ENCODE measurements at places on chromosomes 4 and X.

GRCh38 chr4:23855912-23856605 lies 33.8 kb downstream of the PPARGC1A start:
- DNase-seq: no peak

- DNase-seq: no peak
Observed at GRCh38 chrX:68179355-68179754, 253.9 kb downstream of the OPHN1 start.

- DNase-seq: no peak
Observed at GRCh38 chrX:23436875-23437274, 102.2 kb downstream of the PTCHD1 start.

DNA sequence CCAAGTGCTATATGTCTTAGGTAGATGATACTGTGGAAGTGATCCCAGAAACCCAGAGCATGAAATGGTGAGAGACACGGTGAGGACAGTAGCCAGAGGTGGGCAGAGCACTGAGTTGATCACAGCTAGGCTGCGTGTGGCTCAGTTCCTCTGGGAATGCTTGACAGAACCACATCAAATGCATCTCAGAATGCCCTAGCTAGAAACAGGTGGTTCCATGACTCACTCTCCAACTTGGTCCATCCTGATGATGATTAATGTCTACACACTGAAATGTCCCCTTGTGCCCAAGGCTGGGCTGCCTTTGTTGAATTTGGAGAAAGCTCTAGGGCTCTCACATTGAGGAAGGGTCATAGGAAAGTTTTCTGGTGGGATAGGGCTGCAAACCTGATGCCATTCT lies 113.6 kb downstream of the ZNF518B start:
- DNase-seq: no peak

DNA sequence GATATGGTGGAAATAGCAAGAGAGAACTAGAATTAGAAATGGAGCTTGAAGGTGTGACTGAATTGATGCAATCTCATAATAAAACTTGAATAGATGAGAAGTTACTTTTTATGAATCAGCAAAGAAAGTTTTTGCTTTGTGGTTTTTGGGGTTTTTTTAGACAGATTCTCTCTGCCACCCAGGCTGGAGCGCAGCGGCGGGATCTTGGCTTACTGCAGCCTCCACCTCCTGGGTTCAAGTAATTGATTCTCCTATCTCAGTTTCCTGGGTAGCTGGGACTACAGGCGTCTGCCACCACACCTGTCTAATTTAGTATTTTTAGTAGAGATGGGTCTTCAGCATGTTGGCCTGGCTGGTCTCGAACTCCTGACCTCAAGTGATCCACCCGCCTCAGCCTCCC lies 23.7 kb upstream of the NEIL3 start:
- no peak for DNase-seq

DNA sequence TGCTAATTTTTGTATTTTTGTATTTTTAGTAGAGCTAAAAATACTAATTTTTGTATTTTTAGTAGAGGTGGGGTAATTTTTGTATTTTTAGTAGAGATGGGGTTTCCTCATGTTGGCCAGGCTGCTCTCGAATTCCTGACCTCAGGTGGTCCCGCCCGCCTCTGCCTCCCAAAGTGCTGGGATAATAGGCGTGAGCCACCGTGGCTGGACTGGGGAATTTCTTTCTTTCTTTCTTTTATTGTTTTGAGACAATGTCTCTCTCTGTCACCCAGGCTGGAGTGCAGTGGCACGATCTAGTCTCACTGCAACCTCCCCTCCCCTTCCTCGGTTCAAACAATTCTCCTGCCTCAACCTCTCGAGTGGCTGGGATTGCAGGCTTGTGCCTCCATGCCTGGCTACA lies 83.0 kb downstream of the FAM193A start:
- DNase-seq: no peak

DNA sequence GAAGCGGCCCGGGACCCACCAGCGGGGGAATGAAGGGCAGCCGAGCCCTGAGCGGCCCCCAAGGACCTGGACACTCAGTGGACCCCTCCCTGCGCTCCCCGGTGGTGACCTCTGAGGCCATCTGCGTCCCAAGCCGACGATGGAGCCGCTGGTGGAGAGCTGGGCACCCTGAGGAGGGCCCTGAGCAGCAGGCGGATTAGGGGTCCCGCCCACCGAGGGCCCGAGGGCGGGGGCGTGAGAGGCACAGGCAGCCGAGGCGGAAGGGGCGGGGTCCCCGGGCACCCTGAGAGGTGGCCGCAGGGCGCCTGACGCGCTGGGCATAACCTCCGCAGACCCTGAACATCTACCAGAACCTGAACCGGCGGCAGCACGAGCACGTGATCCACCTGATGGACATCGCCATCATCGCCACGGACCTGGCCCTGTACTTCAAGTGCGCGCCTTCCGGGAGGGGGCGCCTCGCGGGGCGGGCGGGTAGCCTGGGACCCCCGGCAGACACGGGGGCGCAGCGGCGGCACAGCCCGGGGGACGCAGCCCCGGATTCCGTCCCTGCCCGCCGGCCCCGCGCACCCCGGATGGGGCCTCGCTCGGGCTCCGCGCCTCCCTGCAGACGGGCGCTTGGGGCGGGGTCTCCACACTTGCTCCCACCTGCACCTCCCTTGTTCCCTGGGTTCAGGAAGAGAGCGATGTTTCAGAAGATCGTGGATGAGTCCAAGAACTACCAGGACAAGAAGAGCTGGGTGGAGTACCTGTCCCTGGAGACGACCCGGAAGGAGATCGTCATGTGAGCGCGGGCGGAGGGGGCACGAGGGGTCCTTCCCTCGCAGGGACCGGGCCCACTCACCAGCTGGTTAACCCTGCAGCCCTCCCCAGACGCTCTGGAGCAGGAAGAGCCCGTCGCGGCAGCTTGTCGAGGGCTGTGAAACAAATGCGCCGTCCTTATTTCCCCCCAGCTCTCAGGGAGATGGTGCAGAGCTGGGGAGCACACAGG lies 10.3 kb downstream of the ATP5ME start:
- DNase-seq: peak; percentile 72

GRCh38 chrX:143869018-143869417 lies 14.9 kb upstream of the UBE2NL start:
- no peak for DNase-seq

GRCh38 chrX:102129473-102129872 lies 4.0 kb downstream of the TCEAL2 start:
- DNase-seq: no peak

DNA sequence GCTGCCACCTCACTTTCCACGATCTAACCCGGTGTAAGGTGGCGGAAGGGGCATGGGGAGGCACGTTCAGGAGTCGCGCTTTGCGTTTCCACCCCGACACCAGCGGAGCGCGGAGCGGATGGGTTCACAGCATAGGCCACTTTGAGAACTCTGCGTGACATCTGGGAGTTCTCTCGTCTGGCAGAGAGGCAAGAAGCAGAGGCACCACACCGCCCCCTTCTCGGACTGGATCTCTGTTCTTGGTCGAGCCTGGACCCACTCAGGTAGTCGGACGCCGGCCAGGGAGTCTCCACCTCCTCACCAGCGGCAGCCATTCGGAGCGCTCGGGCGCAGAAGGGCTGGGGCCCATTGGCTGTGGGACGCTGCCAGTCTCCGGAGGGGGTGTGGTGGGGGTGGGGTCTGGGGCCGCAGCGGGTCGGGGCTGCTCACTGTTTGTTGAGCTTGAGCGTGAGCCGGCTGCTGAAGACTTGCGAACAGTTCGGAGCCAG lies at the start of gene DACH2:
DACH2 (plus strand) TSS at position 428 of the 488 bp plus-strand sequence.
- DNase-seq: no peak

GRCh38 chr4:127491571-127491970 lies 141.2 kb upstream of the INTU start:
- no peak for DNase-seq

DNA sequence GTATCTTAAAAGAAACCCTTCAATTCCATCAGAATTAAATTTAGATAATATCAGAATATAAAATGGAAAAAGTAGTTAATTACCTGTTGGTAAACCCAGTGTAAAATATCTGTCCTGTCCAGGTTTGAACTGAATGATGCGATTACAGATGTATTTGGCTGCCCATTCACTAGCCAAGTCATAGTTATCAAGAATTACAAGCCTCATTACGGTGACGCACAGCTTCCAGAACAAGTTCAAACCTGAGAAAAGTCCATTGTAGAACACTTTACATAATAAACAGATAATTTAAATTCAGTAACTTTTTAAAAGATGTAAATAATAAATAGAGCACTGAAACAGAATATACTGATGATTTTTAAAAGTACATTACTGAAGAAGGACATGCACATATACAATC lies 4.4 kb downstream of the GNPDA2 start:
- DNase-seq: no peak

- no peak for DNase-seq
Observed at GRCh38 chr4:8738471-8738931, 133.1 kb downstream of the HMX1 start.

- no peak for DNase-seq
Observed at GRCh38 chr4:140243278-140243753, 89.3 kb upstream of the MAML3 start.

DNA sequence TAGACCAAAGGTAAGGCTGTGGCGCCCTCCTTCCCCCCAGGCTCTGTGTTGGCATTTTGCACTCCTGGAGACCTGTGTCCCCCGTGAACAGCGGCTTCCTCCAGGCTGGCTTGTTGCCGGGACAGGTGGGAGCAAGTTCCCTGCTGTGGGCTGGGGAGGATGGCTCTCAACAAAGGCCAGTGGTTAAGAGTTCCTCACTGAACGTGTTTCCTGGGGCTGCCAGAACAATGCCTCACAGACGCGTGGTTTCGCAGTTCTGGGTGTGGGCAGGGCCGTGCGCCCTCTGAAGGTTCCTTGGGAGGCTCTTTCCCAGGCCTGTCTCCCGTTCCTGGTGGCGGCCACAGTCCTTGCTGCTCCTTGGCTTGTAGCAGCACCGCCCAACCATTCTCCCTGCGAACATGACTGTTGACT lies 33.4 kb downstream of the NELFA start:
- no peak for DNase-seq

- DNase-seq: no peak
Observed at GRCh38 chr4:153792618-153793247, 3.9 kb upstream of the SFRP2 start.

- DNase-seq: no peak
Observed at GRCh38 chr4:87388901-87389300, 2.1 kb downstream of the HSD17B11 start.

GRCh38 chr4:139131209-139131870 lies 45.7 kb downstream of the ELF2 start:
- no peak for DNase-seq

- DNase-seq: no peak
Observed at GRCh38 chr4:189780391-189780790, 160.3 kb upstream of the FRG1 start.

DNA sequence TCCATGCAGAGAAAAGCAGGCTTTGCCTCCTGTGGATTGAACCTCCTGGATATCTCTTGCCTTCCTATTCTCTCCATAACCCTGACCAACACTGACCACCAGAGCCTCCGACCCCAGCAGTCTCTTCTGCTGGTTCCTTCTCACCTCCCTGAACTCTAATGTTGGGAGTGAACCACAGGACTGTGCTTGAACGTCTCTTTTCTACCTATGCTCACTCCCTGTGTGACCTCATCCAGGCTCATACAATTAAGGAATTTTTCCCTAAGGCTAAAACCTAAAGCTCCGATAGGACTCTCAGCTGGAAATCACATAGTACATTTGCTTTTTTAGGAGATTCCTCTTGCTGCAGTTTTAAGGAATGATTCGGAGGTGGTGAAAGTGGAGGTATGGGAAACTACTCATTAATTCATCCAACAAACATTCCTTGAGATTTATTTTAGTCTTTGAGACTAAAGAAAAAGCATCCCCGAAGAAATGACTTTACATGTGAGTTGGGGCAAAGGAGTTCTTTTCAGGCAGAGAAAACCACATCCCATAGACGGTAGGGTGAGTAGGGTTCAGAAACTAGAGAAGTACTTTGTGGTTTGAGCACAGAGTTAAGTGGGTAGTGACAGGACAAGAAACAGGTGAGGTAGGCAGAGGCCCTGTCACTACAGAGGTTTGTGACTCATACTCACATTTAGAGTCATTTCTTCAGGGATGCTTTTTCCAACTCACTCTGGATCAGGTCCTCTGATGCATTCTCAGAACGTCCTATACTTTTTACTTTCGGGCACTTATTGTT lies 30.8 kb downstream of the NDNF start:
- no peak for DNase-seq

- no peak for DNase-seq
Observed at GRCh38 chrX:134462927-134463326, 3.0 kb downstream of the HPRT1 start.

- no peak for DNase-seq
Observed at GRCh38 chr4:56662782-56663468, 18.2 kb downstream of the HOPX start.

- no peak for DNase-seq
Observed at GRCh38 chrX:22278375-22278774, 5.7 kb downstream of the CBLL2 start.

DNA sequence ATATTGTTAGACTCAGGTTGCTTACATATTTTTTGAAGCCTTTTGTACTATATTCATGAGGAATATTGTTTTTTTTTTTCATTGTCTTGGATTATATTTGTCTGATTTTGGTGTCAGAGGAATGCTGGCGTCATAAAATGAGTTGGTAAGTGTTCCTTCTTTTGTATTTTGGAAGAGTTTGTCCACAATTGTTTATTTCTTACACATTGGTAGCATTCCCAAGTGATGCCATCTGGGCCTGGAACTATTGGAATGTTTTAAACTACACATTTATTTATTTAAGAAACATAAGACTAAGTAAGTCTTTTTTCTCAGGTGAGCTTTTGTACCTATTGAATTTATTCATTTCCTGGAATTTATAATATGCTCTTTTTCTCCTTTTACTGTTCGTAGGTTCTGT lies 107.6 kb downstream of the LARP1B start:
- DNase-seq: no peak

- DNase-seq: peak; percentile 2
Observed at GRCh38 chr4:173167758-173168395, 734 bp upstream of the GALNT7 start.

DNA sequence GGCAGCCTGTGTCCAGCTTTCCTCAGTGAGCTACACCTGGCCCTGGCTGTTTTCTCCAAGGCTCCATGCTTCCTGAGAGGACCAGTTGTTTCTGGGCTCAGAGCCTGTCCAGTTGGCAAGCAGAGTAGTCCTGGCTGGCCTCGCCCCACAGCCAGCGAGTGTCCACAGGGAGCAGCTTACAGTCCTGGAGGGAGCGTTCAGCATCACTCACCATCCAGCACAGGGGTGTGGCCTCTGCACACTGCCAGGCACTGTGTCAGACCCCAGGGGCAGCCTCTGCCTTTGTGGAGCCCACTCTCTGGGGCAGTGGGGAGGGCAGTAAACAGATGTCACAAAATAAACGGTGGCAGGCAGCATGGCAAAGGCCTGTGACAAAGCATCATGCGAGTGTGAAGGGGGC lies 23.9 kb downstream of the EVC start:
- no peak for DNase-seq

DNA sequence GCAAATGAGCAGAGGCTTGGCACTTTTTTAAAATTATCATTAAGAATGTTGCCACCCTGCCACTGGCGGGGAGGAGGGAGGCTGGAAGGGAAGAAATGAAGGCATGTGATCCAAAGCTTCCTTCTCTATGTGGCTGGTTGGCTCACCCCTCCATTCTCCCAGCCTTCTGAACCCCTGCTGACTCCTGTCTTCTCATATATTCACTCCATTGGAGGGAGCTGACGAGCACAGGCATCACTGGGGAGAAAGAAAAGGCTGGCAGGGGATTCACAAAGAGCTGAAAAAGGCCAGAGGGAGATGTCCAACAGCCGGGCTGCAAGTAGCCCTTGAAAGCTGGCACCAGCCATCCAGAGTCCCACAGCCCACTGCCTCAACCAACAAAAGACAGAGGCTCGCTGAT lies 495.6 kb downstream of the BCOR start:
- no peak for DNase-seq

- DNase-seq: no peak
Observed at GRCh38 chr4:128915544-128915943, 106.0 kb downstream of the JADE1 start.

GRCh38 chrX:133419911-133420310 lies 4.6 kb upstream of the GPC4 start:
- DNase-seq: no peak

Measured in activated CD4-positive, alpha-beta T cell treated with anti-CD3 and anti-CD28 coated beads, Interleukin-2, amount 50 U/mL, for 1 hour (primary cell).